Activated CD4-positive, alpha-beta T cell treated with anti-CD3 and anti-CD28 coated beads, Interleukin-2, amount 50 U/mL, for 24 hours (primary cell): ENCODE measurements at places on chromosomes 4 and X.
A peak's percentile ranks its signal among the peaks of the same experiment; 100 is the strongest.

GRCh38 chrX:107699616-107700015, 71.3 kb downstream of the PRPS1 start:
- DNase-seq = no peak

DNA sequence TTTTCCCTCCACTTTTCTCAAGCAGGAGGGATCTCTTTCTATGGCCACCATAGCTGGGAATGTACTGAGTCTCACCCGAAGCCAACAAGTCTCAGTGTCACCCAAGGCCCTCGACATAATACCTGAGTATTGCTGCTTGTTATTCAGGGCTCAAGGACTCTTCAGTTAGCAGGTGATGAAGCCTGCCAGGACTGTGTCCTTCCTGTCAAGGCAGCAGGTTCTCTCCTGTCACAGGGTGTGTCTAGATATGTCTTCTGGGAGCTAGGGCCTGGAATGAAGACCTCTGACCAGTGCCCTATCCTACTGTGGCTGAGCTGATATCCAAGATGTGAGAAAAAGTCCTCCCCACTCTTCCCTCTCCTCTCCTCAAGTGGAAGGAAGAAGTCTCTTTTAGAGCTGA, 391.0 kb upstream of the DIPK2B start:
- DNase-seq = no peak

DNA sequence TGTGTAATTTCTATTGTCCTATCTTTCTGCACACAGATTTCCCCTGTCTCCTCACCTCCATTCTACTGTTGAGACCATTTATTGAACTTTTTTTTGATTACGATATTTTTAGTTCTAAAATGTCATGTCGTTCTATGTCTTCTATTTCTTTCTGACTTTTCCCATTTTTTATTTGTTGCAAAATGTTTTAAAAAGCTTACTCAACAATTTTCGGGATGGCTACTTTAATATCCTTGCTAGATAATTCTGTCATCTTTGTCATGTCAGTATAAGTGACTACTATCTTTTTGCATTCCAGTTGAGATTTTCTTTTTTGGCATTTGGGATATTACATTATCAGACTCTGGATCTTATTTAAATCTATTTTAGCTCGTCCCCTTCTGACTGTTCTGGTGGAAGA, 7.5 kb upstream of the DMD start:
- no peak for DNase-seq

DNA sequence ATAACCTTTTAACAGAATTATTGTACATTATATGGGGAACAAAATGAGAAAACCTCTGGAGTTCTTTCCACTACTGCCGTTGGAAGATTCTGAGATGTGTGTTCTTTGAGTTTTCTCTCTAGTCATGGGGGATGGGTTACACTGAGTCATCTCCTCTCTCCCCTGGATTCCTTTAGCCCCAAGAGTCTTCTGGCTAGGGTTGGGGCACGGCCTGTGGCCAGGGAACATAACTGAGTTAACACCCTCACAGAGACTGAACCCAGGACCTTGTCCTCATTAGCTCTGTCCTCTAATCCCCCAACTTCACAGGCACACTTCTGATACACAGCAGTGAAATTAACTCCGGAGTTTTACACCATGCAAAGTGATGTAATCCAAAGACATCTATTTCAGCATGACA, 142.3 kb upstream of the F9 start:
- DNase-seq = no peak

- no peak for DNase-seq
Observed at GRCh38 chr4:133559987-133560386, 410.9 kb downstream of the PCDH10 start.

- no peak for DNase-seq
Observed at GRCh38 chrX:28273736-28274135, 292.5 kb upstream of the DCAF8L1 start.

- peak; percentile 63 for DNase-seq
Observed at GRCh38 chr4:143558823-143559756, 45.6 kb downstream of the SMARCA5 start.

- DNase-seq = no peak
Observed at GRCh38 chrX:105451401-105451800, 230.9 kb upstream of the TEX13A start.

DNA sequence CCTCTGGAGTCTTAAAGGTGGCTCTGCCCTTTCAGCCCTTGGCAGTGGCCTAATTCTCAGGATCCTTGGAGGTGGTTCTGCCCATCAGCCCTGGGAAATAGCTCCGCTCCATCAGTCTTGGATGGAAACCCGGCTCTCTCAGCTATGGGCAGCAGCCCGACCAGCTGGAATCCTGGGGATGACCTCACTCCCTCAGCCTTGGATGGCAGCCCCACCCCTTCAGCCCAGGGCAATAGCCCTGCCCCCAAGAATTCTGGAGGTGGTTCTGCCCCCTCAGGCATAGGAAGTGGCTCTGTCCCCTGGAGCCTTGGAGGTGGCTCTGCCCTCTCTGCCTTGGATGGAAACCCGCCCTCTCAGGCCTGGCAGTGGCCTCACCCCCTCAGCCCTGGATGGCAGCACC, 127.7 kb downstream of the RBMX2 start:
- DNase-seq = no peak

DNA sequence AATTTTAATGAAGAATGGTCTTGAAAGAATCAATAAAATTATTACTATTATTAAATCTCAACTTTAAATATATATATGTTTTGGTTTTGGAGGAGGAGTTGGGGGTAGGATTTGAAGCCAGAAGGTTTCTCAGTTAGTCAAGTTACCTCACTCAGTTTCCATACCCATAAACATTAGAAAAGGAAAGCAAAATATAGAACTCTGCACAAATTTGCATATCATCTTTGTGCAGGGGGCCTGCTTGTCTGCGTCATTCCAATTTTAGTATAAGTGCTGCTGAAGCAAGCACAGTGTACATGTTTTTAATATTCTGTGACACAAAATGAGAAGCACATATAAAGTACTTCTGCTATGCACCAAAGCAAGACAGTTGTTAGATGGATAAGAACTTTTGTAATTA, 47.5 kb upstream of the SCRG1 start:
- DNase-seq = no peak

DNA sequence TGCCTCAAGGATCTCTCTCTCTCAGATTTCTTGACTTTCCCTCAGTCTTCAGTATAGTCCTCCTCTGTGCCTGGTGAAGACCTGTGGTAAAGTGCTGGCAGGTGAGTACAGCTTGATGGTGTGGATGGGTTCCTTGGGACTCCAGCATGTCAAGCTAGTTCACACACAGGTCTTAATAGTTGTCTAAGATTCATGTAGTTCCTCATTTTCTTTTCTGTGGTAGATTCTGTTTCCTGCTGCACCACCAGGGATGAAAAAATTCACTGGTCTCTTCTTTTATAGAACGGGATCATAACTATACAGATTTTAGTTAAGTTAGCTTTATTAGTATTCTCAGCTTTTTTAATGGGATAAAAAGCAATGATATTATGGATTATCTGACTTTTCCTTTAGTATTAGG, 32.5 kb upstream of the PAQR3 start:
- DNase-seq = no peak

DNA sequence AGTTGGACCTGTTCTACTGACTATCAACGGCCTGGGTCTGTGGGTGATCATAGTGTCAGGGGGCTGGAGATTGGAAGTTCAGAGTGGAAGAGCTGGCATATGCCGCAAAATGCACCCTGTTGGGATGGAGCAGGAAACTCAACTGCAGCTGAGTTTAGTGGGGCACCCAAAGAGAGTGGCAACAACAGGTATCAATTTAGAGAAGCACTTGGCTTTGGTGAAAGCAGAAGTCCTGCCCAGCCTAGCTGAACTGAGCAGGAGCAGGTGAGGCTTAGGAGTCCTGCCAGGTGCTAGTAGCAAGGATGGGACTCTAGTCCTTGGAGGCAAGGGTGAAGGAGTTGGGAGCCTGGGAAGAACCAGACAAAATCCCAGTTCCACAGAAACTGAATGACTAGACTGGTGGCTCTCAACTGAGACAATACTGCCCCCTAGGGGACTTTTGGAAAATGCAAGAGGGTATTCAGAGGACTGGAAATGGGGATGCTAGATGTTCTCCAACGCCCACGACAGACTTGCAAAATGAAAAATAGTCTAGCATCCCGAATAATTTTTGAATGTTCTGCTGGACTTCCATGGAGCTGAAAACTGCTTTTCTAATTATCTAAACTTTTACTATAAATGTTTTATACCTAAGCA, 49.4 kb downstream of the RTL9 start:
- DNase-seq = peak; percentile 47

GRCh38 chrX:118764122-118764521, 36.7 kb downstream of the IL13RA1 start:
- no peak for DNase-seq

GRCh38 chrX:68842781-68843581, 14.2 kb downstream of the EFNB1 start:
- DNase-seq = no peak
